ENCODE measurements at places on chromosomes 1 and 21.

GRCh38 chr1:209456878-209457277 lies 126.6 kb upstream of the CAMK1G start:
- DNase-seq: no peak

- no peak for DNase-seq
These were observed 7.5 kb downstream of the NBPF1 start for GRCh38 chr1:16605532-16606505.

DNA sequence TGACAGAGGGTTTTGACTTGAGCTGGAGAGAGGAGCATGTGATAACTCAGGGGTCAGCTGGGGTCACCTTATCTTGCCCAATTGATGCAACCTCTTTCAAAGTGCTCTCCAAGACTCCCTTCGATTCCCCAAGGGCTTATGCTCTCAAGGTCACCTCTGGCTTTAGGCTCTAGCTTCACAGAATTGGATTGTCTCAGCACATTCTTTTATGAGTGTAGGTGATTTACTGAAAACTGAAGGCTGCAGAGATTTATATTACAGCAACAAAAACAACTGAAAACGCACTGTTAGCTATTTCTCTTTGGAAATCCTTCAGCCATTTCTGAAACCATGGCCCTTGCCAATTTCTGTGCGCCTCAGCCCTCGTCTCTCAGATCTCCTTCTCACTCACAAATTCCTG lies 34.5 kb upstream of the MAP1LC3C start:
- no peak for DNase-seq

DNA sequence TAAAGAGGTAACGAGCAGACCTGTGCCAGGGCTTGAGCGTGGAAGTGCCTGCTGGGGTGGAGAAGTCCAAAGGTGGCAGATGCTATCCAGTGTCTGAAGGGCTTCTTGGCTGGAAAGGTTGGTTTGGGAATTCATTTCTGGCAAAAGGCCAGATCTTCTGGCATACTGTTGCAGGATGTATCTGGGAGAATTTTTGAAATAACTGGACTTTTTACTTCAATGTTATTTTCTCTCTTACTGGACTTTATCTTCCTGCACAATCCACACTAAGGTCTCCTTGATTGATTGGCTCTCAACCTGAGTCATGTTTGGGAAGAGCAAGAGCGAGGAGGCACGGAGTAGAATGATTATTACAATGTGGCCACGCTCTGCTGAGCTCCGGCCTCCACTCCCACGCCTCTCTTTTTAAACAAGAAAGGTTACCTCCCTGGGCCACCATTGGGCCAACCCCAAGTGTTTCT lies 278.4 kb downstream of the TM2D1 start:
- DNase-seq: no peak

- no peak for DNase-seq
These were observed 180.4 kb upstream of the FOXD3 start for GRCh38 chr1:63142001-63142400.

DNA sequence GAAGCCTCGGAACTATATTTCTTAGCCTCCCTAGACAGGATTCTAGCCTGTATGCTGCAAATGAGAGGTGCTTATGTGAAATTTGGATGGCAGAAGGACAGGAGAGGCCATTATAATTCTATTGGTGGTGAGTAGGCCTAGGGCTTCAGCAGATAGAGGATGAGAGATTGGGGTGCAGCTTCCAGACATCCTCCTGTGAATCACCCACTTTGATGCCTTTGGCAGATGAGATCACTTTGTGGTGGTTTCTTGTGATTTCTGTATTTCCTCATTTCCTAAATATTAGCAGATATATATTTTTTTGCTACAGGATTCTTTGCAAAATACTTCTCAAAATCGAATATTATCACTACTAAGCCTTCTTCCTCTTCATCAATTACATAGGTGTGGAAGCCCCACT lies 37.3 kb downstream of the MFSD2A start:
- DNase-seq: no peak

DNA sequence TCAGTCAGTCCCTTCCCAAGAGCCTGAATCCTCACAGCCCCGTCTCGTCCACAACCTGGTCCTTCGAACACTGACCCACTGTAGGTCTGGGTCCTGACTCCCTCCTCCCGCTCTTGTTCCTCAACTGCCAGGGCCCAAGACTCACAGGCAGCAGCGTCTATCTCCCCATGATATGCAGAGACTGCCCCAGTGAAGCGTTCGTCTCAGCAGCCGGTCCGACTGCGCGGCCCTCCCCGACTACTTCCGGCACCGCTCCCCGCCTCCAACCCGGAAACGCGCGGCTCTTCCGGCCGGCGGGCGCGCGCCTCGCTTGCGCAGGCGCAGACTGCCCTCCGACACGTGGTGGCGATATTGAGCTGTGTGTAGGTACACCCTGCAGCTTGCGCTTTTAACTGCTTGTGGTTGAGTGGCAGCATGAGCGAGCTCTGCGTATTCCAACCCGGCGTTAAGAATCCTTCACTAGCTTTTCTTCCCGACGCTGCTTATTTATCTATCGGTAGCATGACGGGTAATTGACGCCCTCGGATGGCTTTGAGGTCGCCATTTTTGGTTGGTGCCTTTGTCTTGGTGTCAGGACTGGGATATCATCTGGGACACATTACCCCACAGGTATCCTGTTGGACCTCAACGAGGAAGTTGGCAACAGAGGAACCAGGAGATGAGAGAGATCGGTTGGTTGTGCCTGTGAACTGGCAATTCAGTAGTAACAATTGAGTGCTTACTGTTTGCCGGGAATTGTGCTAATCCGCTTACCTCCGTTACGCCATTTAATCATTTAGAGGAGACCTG lies at the start of gene TAF12:
Gene TAF12, minus strand, starts transcription at position 221 of the 789 bp plus-strand sequence. CDS start 20,986 bp downstream, outside the sequence.
- DNase-seq: peak; percentile 90

DNA sequence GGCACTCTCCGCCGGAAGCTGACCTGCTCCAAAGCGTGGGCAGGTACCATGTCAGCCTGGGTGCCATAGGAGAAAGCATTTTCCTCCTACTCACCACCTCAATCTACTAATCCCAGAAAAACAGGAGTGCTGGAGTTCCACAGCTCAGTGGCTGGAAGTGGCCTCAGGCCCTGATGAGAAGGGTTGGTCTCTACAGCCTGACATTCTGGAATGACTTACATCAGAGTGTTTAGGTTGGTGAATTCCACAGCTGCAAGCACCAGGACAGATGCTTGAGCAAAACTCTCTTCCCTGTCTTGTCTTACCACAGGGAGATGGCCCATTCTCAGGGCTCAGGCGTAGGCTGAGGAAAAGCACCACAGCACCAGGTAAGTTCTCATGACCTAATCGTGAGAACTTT lies 5.5 kb downstream of the SEC16B start:
- DNase-seq: no peak

DNA sequence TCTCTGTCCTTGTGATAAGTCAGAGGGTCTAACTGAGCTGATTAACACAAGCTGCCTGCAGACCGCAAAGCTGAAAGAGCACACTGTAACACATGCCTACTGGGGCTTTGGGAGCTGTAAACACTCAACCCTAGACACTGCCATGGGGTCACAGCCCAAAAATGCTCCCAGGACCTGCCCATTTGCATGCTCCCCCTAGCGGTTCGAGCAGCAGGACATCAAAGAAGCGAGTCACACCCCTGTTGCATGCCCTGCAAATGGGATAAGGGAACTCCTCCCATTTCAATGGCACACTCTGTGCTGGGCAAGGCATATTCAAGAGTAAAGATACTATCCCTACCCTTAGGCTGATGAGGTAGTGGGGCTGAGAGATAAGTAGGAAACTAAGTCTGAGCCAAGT lies 22.8 kb downstream of the LCE3E start:
- no peak for DNase-seq

- DNase-seq: no peak
These were observed 47.1 kb upstream of the LRRC3 start for GRCh38 chr21:44408226-44408625.

DNA sequence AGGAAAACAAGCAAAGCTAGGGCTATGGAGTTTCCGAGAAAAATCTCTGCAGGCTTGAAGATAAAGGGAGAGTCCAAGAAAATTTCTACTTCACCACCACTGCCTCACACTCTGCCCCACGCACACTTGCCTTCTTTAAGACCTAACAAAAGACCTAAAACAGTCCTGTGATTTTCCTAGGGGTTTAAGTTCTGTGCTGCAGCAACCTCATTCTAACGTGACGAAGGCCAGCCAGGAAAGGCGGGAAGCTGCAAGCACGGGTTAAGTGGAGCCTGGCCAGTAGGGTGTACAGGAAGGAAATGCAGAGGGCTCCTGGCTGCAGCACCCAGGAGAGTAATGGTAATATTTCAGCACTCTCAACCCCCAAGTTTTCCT lies 1.5 kb downstream of the SPATA6 start:
- DNase-seq: no peak

GRCh38 chr1:221983444-221983843 lies 241.6 kb upstream of the DUSP10 start:
- DNase-seq: no peak

- DNase-seq: no peak
These were observed 291.9 kb upstream of the USP25 start for GRCh38 chr21:15437883-15438282.

- no peak for DNase-seq
These were observed 1.4 kb upstream of the CACNA1S start for GRCh38 chr1:201113451-201114244.

GRCh38 chr1:246728311-246728710 lies 4.1 kb downstream of the SCCPDH start:
- DNase-seq: no peak

GRCh38 chr1:41359211-41360073 lies 1.8 kb upstream of the FOXO6 start:
- DNase-seq: no peak

GRCh38 chr21:44327603-44327974 lies 11.6 kb downstream of the CFAP410 start:
- no peak for DNase-seq

DNA sequence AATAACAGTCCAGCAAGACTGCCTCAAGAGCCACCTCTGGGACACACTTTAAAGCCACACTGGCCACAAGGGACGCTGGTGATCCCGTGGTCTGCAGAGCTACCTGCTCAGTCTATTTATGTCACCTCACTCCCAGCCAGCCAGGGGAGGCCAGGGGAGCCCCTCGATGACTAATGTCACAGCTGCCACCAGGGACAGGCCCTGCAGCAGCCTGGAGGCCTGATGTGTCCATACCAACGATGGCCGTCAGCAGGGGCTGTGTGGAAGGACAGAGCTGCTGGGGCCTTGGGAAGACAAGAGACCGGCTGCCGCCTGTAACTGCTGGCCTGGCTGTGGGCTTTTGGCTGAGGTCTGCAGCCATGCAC lies 71.0 kb downstream of the SIK1 start:
- peak; percentile 80 for DNase-seq

DNA sequence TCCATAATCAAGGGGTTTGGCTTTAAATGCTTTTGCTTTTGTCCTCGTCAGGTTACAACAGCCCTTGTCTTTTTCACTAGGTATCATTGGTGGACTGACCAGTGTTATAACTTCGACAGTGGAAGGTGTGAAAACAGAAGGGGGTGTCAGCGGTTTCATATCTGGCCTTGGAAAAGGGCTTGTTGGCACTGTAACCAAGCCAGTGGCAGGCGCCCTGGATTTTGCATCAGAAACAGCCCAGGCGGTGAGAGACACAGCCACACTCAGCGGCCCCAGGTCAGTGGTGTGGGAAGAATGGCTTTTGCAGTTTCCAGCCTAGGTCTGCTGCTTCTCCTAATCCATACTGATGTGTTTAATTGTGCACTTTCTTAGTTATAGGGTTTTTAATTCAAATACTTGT lies 157.9 kb downstream of the DHRS3 start:
- no peak for DNase-seq

- DNase-seq: no peak
These were observed 21.5 kb downstream of the FGGY start for GRCh38 chr1:59318271-59318860.

GRCh38 chr1:169697755-169698154 lies 13.7 kb downstream of the SELL start:
- DNase-seq: no peak

GRCh38 chr1:154798645-154799044 lies 71.4 kb downstream of the KCNN3 start:
- DNase-seq: no peak

- DNase-seq: no peak
These were observed 14.2 kb downstream of the RGS1 start for GRCh38 chr1:192589813-192590212.

DNA sequence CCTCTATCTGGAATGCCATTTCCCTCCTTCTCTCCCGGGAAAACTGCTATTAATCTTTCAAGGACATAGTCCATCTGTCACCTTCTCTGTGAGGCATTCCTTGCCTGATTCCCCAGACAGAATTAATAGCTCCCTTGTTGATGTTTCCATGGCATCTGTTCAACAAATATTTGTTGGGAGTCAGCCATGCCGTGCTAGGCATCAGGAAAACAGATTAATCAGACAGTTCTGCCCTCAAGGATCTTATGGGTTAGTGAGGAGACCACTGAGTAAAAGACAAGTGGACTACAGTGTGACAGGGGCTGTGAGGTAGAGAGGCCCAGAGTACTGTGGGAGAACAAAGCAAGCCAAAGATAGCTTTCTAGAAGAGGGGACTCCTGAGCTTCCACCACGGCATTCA lies 11.4 kb upstream of the MAGOH start:
- no peak for DNase-seq

DNA sequence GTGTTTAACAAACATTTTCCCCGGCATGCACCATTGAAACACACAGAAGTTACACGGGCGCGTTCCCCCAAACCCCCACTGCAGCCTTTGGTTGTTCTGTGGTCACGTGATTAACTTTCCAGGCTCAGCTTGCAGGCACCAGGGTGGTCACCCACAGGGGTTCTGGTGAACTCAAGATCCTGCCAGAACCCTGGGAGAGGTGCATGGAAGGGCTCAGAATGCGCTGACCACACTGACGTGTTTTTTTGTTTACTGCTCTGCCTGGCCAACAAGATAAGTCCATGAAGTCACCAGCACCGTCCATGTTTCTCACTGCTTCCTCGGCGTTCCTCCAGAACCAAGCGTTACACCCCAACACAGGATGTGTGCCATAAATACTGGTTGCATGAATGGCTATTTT lies 229.5 kb upstream of the VAMP3 start:
- DNase-seq: no peak

DNA sequence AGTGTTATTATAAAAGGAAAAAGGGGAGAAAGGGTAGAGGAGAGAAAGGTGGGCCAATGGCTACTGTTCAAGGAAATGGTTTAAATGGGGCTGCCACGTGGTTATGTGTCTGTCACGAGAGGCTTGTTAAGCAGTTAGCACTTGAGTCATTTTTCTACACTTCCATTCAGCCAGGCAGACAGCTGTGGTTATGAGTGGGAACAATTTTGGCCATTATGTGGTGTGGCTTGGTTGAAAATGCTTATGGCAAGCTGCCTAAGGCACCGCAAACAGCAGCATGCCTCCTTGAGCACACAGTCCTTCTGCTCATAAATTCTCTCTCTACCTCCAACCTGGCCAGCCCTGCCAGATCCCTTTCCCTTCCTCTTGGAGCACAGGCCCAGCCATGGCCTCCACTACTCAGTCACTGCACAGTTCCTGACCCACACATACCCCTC lies 3.2 kb upstream of the SRM start:
- no peak for DNase-seq

Measured in HepG2 (cell line).